ENCODE measurements at places on chromosomes 1 and 21.

DNA sequence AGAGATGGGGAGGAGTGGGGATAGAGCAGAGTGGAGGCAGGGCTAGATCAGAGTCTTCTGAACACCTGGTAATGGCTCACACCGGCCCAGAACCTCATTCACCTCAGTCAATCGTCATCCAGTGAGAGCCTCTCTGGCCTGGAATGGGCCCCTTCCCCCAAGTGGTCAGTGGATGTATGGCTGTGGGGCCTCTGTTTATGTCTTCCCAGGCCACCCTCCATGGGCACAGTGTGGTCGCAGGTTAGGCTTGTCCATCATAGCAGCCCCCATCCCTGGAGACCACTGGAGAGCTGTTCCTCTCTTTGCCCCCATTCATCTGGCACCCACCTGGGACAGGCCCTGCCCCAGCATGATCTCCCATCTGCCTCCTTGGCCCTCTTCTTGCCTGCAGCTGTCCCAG is 29.6 kb upstream of the TENT5C start:
- no peak for DNase-seq

GRCh38 chr1:33379631-33380354 is 51.1 kb downstream of the PHC2 start:
- no peak for DNase-seq

GRCh38 chr1:221204055-221204833 is 325.0 kb downstream of the HLX start:
- no peak for DNase-seq

DNA sequence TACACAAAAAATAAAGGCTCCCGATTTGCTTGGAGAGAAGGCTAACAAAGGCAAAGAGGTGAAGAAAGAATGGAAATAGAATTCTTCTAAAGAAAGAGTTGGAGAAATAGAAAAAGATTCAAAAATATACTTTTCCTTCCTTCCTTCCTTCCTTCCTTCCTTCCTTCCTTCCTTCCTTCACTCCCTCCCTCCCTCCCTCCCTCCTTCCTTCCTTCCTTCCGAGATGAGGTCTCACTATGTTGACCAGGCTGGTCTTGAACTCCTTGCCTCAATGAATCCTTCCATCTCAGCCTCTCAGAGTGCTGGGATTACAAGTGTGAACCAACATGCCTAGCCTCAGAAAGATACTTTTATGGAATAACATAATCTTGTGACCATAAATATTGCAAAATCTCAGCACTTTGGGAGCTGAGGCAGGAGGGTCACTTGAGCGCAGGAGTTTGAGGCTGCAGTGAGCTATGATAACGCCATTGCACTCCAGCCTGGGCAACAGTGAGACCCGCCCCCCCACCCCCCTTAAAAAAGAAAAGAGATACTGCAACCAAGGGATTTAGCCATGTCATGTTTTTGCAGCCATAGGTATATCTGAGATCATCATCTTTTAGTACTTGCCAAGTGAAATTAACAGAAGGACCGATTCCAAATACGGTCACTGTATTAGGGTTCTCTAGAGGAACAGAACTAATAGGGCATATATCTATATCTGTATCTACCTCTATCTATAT is 1.0 kb upstream of the HJV start:
- DNase-seq, result no peak

DNA sequence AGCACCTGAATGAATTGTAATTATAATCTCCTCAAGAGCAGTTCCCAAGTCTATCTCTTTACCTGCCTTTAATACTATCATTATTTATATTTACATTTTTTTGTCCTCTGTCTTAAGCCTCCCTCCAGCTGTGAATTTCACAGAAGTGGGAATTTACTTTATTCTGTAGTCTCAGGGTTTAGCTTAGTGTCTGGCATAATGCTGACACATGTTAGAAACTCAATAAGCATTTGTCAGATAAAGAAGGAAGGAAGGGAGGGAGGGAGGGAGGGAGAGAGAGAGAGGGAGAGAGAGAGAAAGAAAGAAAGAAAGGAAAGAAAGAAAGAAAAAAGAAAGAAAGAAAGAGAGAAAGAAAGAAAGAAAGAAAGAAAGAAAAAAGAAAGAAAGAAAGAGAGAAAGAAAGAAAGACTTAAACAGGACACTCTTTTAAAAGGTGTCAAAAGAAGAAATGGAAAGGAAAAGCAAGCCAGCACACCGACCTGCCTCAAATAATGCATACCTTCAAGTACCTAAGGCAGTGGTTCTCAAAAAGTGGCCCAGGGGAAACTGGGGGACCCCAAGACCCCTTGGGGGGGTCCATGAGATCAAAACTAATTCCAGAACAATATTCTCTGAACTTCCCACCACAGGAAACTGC is 1.8 kb upstream of the PGLYRP4 start:
- no peak for DNase-seq

DNA sequence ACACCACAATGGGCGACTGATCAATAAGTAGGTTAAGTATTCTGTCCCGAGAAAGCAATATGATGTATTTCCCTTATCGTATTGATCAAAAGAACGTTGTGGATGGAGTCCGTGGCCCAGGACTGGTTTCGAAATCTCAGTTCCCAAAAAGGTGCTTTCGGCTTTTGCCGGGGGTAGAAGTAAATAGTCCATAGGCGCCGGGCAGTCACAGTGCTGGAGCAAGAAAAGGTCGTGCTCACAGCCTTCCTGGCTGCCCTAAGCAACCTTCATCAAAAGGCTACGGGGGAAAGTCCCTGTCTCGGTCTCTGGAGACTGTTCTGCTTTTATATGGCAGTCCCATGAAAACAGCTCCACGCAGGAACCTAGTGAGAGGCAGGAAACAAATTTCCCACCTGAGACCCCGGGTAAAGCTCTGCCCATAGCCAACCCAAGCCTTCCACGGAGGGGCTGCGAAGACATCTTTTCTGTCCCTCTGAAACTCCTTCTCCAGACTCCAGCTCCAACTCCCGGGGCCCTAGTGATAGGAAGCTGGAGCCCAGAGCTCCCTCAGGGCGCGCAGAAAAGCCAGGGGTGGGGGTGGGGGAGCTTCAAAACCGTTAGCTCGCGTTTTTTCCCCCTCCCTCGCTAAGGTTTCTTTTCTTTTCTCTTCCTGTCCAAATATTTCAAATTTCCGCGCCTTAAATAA is 7.0 kb downstream of the CDKN2C start:
- peak; percentile 46 for DNase-seq

DNA sequence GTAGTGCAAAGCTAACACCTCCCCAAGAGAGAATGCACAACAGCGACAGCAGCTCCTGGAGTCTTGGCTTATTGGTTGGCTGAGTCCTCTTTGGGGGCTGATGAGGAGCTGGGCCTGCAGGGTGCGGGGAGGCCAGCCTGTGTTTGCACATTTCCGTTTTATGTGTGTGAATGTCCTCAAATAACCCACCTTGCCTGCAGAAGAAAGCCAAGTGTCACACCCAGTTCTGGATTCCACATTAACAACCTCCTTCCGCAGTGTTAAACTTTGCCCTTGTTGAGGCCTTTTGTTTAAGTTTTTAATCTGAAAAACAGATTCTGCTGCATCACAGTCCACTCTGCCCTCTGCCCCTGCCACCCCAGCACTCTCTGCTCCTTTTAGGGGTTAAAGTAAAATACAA is 274.5 kb downstream of the TM2D1 start:
- DNase-seq, result peak; percentile 54
